ENCODE measurements at places on chromosomes 11 and 22.

- DNase-seq: no peak
Measured at GRCh38 chr11:92829121-92829520, 140.3 kb upstream of the MTNR1B start.

- no peak for DNase-seq
Measured at GRCh38 chr11:45147891-45148675, 1.6 kb downstream of the PRDM11 start.

GRCh38 chr22:47190276-47190956 is 428.0 kb downstream of the TBC1D22A start:
- no peak for DNase-seq

- no peak for DNase-seq
Measured at GRCh38 chr22:42960531-42961399, 54.2 kb downstream of the PACSIN2 start.

DNA sequence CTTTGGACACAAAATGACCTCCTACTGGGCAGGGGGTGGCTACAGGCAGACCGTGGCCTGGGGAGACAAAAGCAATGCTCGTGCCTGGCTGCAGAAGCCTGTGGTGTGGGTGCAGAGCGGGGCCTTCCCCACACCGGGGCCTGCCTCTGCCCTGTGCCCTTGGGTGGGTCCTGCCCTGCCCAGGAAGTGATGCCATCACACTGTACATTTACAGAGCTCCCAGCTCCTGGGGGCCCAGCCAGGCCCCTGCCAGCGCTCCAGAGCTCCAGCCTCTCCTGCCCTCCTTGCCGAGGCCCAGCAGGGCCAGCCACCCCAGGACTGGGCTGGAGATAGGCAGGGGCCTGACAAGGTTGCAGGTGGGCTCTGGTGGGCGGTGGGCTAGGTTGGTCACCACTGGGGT is 40.1 kb downstream of the MUC5B start:
- no peak for DNase-seq

GRCh38 chr11:127224276-127224675 is 223.7 kb upstream of the KIRREL3 start:
- DNase-seq: no peak

GRCh38 chr22:23187211-23187610 is 6.9 kb downstream of the BCR start:
- DNase-seq: no peak

GRCh38 chr22:40819599-40820140 is 524 bp upstream of the SLC25A17 start:
- DNase-seq: no peak

- DNase-seq: no peak
Measured at GRCh38 chr11:69524291-69524882, 42.9 kb downstream of the LINC01488 start.

DNA sequence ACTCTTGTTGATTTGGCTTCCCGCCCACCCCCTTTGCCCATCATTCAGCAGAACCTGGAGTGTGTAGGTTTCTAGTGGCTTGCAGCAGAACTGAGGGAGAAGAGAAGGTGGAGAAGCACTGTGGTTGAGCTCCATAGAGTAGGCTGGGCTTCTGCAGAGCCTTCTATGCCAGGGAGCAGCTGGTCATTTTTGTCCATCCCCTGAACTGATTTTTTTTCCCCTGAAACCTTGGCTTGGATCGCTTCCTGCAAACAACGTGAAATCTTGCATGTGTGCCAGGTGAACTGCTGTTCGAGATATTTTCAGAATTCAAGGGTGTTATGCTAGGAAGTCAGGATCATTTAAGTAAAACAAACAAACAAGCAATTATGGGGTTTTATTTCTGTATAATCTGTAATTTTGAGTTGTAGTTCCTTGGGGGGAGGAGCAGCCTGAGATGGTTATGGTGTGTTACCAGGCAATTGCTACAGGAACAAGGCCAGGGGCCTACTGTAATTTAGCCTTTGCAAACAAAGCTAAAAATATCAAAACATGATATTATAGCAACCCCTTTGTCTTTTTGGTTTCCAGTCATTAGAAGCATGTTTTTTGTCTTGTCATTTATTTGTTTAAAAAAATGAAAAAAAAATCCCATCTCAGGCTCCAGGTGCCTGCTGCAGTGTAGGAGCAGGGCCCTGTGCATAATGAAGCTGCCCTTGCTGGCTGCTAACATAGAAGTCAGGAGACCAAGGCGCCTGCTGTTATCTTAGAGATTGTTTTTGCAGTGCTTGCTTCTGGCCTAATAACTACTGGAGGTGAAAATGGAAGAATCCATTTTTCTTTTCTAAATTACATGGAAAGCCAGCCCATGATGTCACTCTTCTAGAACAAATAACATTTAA is 152.4 kb upstream of the TTC12 start:
- no peak for DNase-seq

DNA sequence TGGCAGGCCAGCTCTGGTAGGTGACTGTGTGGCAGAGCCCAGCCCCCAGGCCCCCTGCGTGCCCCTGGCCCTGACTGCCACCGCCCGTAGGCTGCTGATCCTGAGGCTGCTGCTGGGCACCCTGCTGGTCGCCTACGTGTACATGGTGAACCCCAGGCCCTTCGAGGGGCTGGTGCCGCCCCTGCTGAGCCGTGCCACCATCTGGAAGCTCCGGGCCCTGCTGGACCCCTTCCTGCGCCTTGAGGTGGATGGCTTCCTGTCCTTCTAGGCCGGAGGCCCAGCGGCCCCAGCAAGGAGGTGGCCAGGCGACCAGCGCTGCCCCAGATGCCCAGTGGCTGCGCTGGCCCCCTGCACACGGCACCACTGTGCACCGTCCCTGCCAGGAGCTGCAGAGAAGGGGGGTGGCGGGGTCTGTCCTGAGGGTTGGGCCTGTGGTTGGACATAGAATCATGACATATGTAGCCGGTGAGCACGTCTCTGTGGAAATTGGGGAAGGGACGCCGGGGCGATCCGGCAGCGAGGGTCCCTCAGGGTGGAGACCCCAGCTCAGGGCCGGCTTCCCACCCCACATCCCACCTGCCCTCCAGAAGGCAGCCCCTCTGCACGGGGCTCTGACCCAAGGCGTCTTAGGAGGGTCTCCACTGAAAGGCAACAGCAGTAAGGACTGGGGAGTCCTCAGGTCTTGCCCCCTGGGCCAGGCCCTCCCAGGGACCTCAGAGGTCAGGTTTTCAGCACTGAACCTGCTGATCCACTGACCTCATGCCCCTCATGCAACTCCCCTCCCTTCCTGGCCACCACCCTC is 185.4 kb downstream of the IGLL1 start:
- DNase-seq: no peak

GRCh38 chr11:94747601-94748041 is 20.5 kb upstream of the AMOTL1 start:
- DNase-seq: no peak

DNA sequence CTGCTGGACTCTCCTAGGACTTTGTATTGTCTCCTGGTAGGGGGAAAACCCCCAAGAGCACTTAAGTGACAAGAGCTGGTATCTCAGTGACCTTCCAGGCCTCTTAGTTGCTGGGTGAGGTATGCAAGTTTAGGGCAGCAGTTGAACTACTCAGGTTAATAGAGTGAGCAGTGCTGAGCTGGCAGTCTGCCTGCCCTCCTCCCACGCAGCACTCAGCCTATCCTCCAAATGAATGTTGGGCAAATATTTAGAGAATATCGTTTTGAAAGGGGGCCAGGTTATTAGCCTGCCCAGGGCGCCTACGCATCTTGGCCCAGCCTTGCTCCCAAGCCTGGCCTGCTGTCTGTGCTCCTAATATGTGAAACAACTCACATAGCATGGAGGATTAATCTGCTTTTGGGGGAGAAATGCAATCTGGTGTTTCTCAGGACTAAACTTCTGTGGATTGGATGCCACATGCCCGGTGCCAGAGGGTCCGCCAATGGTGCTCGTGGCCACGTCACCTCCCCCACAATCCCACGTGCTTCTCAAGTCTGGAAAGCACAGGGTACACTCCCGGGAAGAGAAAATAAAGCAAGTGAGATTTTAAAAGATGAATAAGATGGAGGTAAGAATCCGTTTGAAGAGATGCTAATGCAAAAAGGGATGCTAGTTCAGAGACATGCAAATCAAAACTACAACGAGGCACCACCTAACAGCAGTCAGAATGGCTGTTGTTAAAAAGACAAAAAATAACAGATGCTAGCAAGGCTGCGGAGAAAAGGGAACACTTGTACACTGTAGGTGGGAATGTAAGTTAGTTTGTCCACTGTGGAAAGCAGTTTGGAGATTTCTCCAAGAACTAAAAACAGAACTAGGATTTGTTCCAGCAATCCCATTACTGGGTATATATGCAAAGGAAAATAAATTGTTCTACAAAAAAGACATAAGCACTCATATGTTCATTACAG is 67.7 kb downstream of the SPON1 start:
- no peak for DNase-seq

GRCh38 chr11:119044708-119045107 is 12.3 kb downstream of the HYOU1 start:
- no peak for DNase-seq

DNA sequence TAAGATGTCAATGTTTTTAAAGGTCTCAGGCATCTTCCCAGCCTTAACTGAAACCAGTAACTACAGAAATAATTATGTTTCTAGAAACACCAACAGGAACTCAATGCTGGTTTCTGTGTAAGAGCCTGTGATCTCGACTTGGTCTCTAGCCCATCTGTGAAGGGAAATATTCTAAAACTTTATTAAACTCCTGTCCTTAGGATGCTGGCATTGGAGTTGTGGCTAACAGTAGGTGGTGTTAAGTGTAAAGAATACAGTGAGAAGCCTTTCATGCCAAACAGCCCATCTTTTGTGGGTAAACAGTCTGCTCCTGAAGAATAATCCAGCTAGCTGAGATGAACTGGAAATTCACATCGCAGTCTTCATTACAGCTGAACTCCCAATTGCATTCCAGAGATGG is 133.2 kb downstream of the ADAMTS15 start:
- no peak for DNase-seq

- DNase-seq: no peak
Measured at GRCh38 chr11:125408311-125408711, 87.8 kb downstream of the FEZ1 start.

GRCh38 chr11:10205928-10206327 is 88.1 kb downstream of the SBF2 start:
- DNase-seq: no peak

GRCh38 chr11:65225279-65226102 is 36.3 kb upstream of the POLA2 start:
- peak; percentile 28 for DNase-seq

- no peak for DNase-seq
Measured at GRCh38 chr11:129825380-129825779, 9.7 kb downstream of the TMEM45B start.

- DNase-seq: peak; percentile 15
Measured at GRCh38 chr11:12216041-12216451, 105.7 kb downstream of the MICAL2 start.

GRCh38 chr11:35042913-35043312 is 96.1 kb upstream of the CD44 start:
- no peak for DNase-seq

DNA sequence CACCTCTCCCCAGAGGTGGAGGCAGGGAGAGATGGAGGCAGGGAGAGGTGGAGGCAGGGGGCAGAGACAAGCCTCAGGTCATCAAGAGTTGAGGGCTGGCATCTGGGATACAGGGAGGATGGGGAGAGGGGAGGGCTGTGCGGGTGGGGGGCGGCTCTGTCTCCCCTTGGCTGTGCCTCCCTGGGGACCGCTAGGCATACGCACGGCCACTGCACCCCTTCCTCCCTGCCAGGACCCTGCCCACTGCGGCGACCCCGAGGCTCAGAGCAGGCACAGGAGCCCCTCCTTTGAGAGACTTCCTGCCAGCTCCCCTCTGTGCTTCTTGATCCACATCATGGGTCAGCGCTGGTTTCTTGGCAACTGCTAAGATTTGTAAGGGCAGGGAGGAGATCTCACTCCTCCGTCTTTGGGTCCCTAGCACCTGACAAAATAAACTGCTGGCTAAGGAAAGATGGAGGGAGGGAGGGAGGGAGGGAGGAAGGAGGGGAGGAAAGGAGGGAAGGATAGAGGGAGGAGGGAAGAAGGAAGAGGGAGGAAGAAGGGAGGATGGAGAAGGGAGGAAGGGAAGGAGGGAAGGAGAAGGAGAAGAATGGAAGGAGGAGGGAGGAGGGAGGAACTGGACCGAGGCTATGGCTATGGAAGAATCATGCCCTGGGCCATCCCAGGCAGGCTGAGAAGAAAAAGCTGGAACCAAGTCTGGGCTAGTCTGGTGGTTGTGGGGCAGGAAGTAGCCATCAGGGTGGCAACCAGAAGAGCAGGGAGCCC is 18.5 kb downstream of the PRR33 start:
- DNase-seq: no peak

GRCh38 chr22:17257121-17258001 is 38.1 kb upstream of the ADA2 start:
- DNase-seq: no peak

DNA sequence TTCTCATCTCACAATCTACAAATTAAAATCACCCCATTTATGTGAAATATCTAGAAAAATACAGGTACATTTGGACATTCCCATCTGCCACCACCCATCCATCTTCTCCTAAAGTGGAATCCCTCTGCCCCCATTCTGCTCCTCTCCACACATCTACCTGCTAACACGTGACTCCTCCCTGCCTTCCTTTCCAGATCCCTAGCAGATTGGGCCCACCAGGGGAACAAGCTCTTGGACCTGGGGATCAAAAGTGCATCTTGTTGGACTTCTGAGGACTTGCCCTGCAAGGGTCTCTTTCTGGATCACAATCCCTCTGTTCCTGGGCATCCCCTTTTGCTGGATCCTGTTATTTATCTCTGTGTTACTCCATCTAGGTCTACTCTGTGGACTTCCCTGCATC is 107.6 kb downstream of the ZNF280B start:
- no peak for DNase-seq

GRCh38 chr11:88434333-88434976 is 96.9 kb upstream of the CTSC start:
- no peak for DNase-seq

DNA sequence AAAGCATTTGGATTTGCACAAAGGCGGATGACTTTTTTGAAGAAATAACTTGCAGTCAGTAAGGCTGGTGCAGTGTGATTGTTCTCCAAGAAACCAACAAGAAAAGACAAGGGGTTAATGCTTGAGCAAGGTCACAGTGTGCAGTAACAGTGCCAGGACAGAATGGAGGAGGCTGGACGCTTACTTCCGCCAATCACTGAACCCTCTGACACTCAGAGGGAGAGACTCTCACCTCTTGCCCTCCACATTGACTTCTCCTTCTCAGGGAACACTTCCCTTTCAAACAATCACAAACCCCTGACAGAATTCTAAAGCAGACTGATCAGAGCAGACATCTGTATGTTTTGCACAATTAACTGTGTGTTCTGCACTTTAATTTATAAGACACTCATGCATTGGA is 228.4 kb downstream of the BLID start:
- no peak for DNase-seq
